ENCODE measurements at places on chromosomes 1 and 21.

GRCh38 chr1:29156543-29157268 is 25.0 kb downstream of the SRSF4 start:
- no peak for DNase-seq

- no peak for DNase-seq
Measured at GRCh38 chr1:224304767-224305166, 25.2 kb downstream of the NVL start.

GRCh38 chr1:28162151-28162550 is 14.3 kb downstream of the PTAFR start:
- DNase-seq: no peak

DNA sequence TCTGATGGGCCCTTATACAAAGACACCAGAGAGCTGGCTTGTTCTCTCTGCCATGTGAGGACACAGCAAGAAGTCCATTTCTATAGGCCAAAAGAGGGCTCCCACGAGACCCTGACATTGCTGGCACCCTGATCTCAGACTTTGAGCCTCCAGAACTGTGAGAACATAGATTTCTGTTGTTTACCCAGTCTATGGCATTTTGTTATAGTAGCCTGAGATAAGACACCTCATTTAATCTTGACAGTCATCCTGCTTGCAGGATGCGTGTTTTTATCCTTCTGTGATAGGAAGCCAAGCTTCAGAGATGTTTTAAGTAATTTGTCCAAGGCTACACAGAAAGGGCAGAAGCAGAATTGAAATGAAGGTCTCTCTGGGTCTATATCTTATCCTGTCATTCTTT is 138.8 kb upstream of the HOOK1 start:
- no peak for DNase-seq

DNA sequence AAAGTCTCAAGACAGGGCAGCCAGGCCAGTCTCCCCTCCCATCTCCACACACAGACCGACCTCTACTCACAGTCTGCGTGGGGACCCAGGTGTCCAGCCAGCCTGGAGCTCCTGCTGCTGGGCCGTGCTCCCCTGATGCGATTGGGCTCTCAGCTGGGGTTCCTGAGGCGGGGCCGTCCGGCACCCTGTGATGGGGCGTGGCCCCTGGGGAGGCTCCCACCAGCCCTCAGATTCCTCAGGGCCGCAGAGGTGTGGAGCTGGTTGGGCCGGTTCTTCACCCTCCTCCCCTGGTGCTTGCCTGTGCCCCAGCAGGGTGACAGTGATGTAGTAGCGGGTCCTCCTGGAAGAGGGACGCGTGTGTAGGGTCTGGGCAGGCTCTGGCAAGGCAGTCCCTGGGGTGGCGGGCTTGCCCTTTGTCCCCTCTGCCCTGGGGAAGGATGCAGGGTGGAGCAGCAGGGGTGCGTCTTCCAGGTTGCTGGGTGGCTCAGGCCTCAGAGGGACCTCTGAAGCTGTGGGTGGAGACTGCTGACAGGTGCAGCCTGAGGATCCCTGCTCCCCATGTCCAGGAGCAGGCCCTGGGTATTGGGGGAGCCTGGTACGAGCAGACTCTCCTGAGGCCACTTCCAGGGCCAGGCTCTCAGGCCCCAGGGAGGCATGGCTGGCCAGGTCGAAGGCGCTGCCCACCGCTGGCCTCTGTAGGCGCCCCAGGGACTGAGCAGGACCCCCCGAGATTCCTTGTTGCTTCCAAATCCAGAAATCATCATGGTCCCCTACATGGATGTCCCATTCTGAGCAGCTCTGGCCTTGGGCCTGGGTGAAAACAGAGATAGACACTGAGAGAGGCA is at the start of gene CRYBG2:
CRYBG2 (minus strand) TSS at position 155 of the 845 bp plus-strand sequence. CDS start 7,473 bp downstream, outside the sequence.
- no peak for DNase-seq

DNA sequence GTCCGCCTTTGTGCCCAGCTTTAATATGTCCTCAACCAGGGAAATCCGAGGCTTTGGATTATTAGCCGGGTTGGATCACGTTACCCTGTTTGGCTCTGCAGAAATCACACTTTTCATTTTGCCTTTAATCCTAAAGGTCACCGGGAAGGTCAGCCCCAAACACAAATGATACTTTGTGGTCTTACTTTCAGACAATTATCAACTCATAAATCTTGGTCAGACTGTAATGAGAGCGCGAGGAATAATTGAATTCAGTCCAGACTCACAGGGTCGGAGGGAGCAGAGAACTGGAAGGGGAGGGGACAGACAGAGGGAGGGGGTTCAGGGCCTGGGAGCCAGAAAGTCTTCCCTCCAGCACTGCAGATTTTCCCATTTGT is 91.7 kb upstream of the NFIA start:
- no peak for DNase-seq

DNA sequence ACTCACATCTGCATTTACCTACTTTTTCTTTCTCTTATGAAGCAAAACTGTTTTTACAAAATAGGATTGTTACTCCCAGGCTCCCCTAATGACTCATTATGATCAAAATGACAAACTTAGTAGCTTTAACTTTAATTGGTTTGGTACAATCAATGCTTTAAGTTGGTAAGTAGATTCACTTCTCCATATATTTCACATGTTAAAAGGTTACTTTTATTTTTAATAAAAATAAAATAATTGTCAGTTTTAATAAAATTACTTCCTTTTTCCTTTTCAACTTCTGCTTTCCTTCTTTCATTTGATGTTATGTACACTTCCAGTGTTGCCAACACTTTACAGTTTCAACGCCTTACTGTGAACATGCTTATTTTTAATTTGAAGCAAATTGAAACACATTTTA is 477.6 kb downstream of the SETD4 start:
- no peak for DNase-seq

- no peak for DNase-seq
Measured at GRCh38 chr1:31927661-31927980, 10.5 kb downstream of the PTP4A2 start.

DNA sequence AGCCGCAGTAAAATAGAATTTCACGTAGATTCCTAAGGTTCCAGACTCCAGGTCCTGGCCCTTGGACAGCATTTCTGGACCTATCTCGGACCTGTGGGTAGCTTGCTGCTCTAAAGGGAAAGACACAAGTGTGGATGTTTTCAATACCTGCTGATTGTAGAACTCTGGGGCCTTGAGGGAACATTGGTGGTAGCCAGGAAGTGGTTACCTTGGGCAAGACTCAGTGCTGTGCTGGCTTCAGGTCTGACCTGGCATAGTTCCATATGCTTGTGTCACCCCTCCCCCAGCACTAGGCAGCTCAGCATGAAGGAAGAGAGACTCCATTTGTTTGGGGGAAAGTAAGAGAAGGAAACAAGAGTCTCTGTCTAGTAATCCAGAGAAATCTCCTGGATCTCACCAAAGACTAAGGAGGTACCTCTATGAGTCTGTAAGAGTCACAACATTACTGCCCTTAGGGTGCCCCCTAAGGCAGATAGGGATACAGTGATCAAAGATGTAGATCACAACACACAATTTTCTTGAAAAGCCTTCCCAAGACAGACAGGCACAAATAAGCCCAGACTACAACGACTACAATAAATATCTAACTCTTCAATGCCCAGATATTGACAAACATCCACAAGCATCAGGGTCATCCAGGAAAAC is 398.8 kb downstream of the TGFB2 start:
- no peak for DNase-seq

- DNase-seq: no peak
Measured at GRCh38 chr1:16147156-16147926, 8.5 kb downstream of the EPHA2 start.

DNA sequence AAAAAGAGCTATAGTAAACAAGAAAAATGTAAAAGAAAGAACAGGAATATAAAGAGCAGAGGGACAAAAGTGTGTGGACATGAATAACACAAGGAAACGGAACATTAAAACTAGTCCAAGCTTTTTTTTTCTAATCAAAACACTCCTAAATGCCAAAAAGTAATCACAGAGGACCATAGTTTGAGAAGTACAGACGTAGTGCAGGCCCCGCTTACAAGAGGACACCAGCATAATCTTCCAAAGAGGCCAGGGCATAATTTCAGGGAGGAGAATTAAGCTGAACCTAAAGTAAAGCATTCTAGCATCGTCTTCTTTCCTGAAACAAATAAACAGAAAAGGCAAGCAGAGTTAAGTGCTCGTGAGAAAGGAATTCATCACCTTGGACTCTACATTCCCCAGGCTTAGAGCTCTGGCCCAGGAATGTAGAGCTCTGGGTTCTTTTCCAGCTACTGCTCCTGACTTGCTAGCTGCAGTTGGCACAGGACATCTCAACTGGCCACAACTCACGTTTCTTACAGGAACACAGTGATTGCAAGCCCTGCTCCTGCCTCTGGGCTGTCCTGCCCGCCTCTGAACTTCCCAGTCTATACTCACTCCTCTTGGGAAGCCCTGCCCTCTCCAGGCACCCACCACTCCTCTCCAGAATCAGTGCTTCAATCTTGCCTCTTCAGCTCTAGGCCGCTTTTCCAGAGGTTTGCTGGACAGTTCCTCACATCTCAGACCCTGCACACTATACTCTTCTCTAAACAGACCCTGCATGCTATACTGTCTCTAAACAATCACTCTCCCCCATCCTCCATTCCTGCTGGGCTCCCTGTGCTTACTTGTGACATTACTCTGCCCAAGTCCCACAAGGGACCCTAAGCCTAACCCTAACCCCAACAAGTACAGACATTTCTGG is 9.8 kb downstream of the RGS8 start:
- DNase-seq: no peak

DNA sequence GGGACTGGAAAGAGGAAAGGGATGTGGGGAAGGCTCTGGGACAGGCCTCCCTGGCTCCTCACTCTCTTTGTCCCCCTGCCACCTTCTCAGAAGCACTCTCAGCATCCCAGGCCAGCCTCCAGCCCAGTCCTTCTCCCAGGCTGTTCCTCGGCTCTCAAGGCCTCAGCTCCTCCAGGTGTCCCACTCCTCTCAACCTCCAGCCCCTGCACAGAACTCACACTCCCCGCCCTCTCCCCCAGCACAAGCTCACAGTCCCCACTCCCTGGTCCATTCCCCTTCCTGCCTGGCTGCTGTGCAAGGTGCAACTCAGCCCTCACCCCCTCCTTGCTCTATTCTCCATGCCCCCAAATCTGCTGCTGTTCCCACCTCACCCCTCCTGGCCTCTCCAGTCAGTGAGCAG is 185.0 kb downstream of the HIVEP3 start:
- DNase-seq: no peak

GRCh38 chr1:168213349-168213748 is 12.5 kb upstream of the SFT2D2 start:
- no peak for DNase-seq

DNA sequence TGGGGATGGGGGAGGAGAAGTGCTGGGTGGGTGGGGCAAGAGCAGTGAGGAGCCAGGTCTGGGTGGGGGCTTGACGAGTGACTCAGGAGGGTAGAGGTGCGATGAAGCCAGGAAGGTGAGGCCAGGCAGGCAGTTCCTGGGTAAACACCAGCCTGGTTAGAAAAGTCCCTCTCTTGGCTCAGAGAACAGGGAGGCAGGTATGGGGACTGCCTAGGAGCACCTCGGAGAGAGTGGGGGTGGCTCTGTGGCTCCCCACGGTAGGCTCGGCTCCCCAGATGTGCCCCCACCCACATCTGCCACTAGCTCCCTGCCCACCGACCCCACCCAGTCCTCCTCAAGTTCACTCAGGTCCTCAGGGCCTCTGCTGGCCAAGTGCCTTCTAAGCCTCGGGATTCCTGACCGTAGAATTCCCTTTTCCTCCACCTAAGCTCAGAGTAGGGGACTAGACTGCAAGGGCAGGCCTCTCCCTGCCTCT is 1.2 kb downstream of the HSPG2 start:
- DNase-seq: no peak

- no peak for DNase-seq
Measured at GRCh38 chr1:235304549-235305451, 23.2 kb downstream of the ARID4B start.

All from AG04449 (cell line).